ENCODE measurements at places on chromosomes 11 and 22. TPM values are rescaled to one million over a fixed set of nuclear protein-coding genes. Genes with fewer than 3 reads are reported as not detected.
A peak's percentile ranks its signal among the peaks of the same experiment; 100 is the strongest.

The XBP1 gene
- total RNA-seq: 125 TPM

GRCh38 chr11:1519028-1520010, 32.7 kb upstream of the MOB2 start:
- no peak for DNase-seq

DNA sequence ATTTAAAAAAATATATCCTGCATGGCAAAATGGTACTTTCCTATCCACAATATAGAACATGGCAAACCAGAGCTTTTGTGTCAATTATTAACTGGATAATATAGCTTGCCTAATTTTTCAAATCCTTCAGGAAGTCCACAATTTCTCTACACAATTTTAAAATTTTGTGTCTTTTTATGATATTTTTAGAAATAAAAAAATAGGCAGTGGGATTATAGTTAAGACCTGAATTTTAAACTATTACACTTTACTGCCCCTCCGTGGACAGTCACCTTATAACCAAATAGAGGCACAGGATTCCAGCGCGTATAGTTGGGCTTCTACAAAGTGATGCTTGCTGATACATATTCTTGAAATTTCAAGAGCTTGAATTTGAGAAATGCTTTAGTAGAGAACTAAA, 2.1 kb upstream of the DMC1 start:
- peak; percentile 61 for DNase-seq

DNA sequence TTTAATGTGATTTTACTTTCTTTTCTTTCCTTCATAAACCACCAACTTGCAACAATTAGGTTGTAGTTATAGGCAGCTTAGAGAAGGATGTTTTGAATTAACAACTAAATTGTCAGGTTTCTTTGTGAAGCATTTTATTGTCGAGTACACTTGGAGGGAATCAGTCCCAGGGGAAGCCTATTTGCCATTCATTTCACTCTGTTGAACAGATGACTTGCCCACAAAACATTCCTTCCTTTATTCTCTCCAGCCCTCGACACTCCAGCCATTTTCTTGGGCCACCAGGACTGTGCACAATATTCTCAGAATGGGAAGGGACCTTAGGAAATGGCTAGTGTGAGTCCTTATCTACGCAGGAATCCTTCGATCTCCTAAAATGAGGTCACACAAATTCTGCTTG, 620.6 kb downstream of the SOX6 start:
- no peak for DNase-seq

DNA sequence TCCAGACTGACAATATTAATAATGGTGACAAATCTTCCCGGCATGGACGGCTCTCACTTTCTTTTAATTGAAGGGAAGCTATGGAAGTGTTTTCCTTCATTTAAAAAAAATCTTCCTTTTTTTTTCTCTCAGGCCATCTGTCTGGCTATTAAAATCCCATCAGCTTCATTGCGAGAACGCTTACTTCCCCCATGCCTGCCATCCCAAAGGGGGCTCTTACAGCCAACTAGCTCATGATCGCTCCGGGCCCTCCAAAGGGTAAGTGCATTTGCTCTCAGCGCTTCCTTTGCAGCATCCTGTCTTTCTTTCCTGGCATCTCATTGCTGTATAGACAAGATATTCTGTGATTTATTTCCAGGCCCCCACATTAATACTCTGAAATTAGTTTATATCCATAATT, 20.7 kb downstream of the CACNG2 start:
- no peak for DNase-seq

DNA sequence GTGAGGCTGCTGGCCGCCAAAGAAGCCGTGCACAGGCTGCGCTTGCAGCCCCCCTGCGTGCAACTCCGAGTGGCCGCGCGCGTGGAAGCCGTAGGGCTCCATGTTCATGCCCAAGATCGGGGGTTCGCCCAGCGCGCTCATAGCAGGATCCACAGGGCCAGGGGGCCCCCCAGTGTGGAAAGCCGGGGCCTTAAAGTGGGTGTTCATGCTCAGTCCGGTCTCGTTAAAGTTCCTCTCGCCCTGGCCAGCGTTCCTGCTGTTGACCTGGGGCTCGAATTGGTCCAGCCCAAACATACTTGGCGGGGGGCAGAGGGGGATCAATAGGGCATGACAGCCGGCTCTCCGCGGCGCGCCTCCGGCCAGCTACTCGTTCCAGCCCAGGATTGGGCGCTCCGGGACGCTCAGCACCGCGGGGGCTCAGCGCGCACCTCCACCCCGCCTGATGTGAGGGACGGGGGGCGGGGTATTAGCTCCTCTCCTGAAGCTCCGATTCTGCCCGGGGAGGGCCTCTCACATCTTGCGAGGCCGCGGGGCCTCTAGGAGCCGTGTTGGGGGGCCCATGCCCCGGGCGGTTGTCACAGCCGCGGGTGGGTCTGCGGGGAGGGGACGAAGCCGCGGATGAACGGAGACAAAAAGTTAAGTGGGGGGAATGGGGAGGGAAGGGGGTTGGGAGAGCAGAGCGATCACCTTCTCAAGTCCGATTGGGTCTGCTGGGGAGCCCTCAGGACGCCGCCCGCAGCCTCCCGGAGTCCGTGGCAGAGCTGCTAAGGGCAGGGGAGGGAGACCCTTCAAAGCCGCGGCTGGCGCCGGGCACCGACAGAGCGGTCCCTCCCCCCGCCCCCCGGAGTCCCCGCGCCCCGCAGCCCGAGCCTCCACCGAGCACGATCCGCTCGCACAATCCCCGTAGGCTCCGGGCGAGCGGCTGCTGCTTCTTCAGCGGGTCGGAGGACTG, 1.0 kb downstream of the MN1 start:
- DNase-seq: no peak
